CD14-positive monocyte (primary cell): ENCODE measurements at places on chromosomes 1 and 21. TPM values are rescaled to one million over a fixed set of nuclear protein-coding genes. Genes with fewer than 3 reads are reported as not detected.

KRTAP10-7 gene
- not detected for polyA plus RNA-seq

HOOK1 gene
- not detected for polyA plus RNA-seq

NBPF4 gene
- not detected for polyA plus RNA-seq

SH3D21 gene
- polyA plus RNA-seq: not detected

FMOD gene
- polyA plus RNA-seq: not detected

GON4L gene
- 24.9 and 39.5 TPM in 2 replicates for polyA plus RNA-seq

LRRC53 gene
- polyA plus RNA-seq: not detected in 2 replicates

RGS4 gene
- not detected in 2 replicates for polyA plus RNA-seq

CDK18 gene
- 0.66 TPM for polyA plus RNA-seq

RBP7 gene
- polyA plus RNA-seq: 69.1 and 116 TPM in 2 replicates

VCAM1 gene
- not detected for polyA plus RNA-seq

KRTAP12-2 gene
- polyA plus RNA-seq: not detected

TSACC gene
- polyA plus RNA-seq: not detected

KLHDC8A gene
- not detected for polyA plus RNA-seq

FCGR3B gene
- polyA plus RNA-seq: 1.3 TPM

VANGL2 gene
- polyA plus RNA-seq: not detected

CFHR2 gene
- polyA plus RNA-seq: not detected in 2 replicates

NPHS2 gene
- not detected for polyA plus RNA-seq

CELA2A gene
- not detected for polyA plus RNA-seq
